RPMI7951 (cell line): ENCODE measurements at places on chromosomes 6 and 20. TPM values are rescaled to one million over a fixed set of nuclear protein-coding genes. Genes with fewer than 3 reads are reported as not detected.

The PXMP4 gene
- 16.9 and 20.8 TPM in 2 replicates for total RNA-seq

The BANF2 gene
- total RNA-seq, result not detected in 2 replicates

The ZGPAT gene
- 8.3 and 28.5 TPM in 2 replicates for total RNA-seq

The BPHL gene
- total RNA-seq, result 22.9 and 24.8 TPM in 2 replicates

The TGM3 gene
- not detected in 2 replicates for total RNA-seq

The CLVS2 gene
- not detected in 2 replicates for total RNA-seq
